ENCODE measurements at places on chromosomes 1 and 21.
A peak's percentile ranks its signal among the peaks of the same experiment; 100 is the strongest.

- DNase-seq: no peak
These were observed 8.3 kb upstream of the RIPK4 start for GRCh38 chr21:41775149-41775472.

DNA sequence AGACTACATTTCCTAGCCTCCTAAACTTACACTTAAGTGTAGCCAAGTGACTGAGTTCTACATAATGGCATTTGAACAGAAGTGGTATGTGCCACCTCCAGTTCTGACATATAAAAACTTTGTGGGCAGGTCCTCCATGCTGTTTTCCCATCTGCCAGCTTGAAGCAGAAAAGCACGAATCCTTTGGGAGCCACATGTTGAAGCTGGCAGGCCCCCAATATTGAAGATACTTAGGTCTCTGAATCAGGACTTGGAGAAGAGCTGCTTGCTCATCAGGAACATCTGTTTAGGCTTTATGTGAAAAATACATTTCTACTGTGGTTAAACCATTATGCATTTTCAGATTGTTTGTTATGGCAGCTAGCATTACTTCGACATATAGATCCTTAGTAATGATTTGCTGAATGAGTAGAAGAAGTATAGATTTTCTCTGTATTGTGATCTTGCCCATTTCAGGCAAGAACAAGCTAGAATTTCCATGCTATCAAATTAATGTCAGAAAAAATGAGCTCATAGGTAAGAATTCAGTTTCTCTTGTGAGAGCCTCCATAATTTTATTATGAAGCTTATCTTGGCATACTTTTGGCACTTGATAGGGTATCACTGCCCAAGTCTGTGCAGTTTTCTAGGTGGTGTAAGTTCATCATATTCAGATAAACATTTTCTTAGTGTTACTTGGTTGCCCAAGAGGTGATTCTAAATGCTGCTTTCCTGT is 68.4 kb downstream of the GDAP2 start:
- DNase-seq: no peak

GRCh38 chr1:69126796-69127195 is 440.9 kb upstream of the LRRC7 start:
- DNase-seq: no peak

DNA sequence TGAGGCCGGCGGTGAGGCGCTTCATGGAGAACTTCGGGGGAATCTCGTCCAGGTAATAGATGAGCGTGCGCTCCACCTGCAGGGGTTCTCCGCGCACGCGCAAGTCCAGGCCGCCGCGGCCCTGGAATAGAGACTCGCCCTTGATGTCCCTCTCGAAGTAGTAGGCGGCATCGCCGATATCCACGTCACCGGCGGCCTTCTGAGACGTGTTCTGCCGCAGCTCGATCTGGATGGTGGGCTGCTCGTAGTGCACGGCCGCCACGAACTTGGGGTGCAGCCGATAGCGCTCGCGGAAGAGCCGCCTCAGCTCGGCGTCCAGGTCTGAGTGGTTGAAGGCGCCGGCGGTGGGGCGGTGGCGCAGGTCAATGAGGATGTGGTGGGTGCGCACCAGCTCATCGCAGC is 726 bp downstream of the TACSTD2 start:
- DNase-seq: no peak

- no peak for DNase-seq
These were observed 113.8 kb downstream of the RRAGC start for GRCh38 chr1:38745476-38746401.

- no peak for DNase-seq
These were observed 84.3 kb upstream of the COA6 start for GRCh38 chr1:234288946-234289345.

- DNase-seq: no peak
These were observed 41.6 kb downstream of the PARP1 start for GRCh38 chr1:226366290-226366689.

GRCh38 chr1:71054281-71054731 is 6.7 kb upstream of the PTGER3 start:
- no peak for DNase-seq

DNA sequence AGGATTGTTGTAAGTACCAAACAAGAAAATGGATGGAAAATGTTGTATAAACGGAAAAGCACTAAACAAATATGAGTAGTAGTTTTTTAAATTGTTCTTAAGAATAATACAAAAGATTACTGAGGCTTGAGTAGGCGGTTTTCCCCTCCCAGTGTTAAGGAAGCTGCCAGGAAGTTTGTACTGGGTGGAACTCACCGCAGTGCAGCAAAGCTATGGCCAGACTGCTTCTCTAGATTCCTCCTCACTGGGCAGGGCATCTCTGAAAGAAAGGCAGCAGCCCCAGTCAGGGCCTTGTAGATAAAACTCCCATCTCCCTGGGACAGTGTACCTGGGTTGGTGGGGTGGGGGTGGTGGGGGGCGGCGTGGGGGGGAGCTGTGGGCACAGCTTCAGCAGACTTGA is 58.7 kb downstream of the XCL2 start:
- DNase-seq: peak; percentile 33
